ENCODE measurements at places on chromosomes 1 and 21.

- DNase-seq = no peak
These were observed 7.3 kb downstream of the OR2C3 start for GRCh38 chr1:247528812-247529474.

- DNase-seq = peak; percentile 13
These were observed 465.7 kb downstream of the USP25 start for GRCh38 chr21:16195538-16195910.

DNA sequence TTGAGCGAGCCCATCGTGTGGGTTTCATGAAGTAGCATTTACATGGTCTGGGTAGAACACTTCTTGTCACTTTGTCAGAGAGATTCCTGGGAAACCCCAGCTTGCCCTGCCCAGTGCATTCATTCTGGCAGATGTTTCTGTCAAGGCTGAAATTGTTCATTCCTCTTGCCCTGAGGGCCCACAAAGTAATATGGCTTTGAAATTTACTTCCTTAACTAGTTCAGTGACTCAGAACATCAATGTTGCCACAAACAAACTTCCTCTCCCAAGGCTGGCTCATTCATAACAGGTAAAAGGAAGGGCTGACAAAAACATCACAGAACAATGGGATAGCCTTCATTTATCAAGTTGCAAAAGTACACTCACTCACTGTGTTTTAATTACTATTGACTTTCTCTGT, 5.0 kb upstream of the KIAA0040 start:
- peak; percentile 27 for DNase-seq

GRCh38 chr21:23811805-23812204, 1795.5 kb downstream of the MRPL39 start:
- peak; percentile 60 for DNase-seq

- peak; percentile 83 for DNase-seq
These were observed 5.7 kb upstream of the ZNF683 start for GRCh38 chr1:26378088-26378878.

DNA sequence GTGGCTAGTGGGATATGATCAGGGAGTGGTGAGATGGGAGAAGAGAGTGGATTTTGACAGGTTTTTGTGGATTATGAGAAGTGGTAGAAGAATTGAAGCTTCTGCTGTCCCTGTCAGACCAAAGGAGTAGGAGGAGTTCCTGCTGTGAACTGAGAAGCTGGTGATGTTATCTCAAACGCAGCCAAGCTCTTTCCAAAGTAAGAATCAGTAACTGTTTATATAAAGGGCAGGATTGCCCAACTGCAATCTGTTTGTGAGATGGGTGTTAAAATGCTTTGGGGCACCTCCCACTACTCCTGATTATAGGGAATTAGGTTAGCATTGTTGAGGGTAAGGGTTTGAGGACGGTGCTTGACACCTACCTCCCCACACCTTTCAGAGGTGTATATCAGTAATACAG, 60.5 kb upstream of the USP25 start:
- no peak for DNase-seq

- DNase-seq = no peak
These were observed 294.9 kb upstream of the DEPDC1 start for GRCh38 chr1:68791800-68792199.

GRCh38 chr1:199124351-199124750, 485.5 kb downstream of the PTPRC start:
- no peak for DNase-seq

DNA sequence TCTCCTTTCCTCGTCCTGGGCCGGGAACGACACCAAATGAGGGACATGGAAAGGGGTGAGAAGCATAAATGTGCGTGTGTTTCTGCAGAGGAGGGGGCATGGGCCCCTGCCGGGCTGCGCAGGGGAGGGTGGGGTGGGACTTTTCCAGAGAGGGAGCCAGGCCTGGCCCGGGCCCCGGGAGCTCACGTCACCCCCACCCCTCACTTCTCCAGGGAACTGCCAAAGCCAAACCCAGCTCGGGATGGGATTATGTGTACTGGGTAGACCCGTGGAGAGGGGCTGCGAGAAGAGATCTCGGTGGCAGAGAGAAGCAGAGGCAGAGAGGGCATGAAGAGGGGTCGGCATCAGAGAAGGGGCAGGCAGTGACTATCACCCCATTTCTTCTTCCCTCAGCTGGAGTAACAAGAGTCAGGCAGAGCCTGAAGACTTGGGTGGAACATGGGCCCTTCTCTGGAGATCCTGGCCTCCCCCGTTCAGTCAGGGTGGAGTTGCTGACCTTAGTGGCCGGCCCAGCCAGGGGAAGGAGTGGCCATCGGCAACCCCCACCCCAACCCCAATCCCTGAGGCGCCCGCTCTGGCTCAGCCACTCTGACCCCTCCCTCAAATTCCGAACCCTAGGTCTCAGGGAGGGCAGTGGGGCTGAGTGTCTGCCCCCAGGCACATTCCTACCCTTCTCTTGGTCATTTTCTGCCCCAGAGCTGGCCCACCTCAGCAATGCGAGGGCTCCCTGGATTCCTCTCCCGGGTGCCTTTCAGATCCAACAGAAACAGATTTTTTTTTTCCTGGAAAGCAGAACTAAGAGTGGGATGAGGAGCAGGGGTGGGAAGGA, 1.2 kb downstream of the ADAMTSL4 start:
- DNase-seq = no peak

GRCh38 chr1:8813016-8813763, 4.2 kb downstream of the RERE start:
- no peak for DNase-seq

GRCh38 chr1:32485554-32486255, 20.8 kb downstream of the ZBTB8B start:
- DNase-seq = no peak

DNA sequence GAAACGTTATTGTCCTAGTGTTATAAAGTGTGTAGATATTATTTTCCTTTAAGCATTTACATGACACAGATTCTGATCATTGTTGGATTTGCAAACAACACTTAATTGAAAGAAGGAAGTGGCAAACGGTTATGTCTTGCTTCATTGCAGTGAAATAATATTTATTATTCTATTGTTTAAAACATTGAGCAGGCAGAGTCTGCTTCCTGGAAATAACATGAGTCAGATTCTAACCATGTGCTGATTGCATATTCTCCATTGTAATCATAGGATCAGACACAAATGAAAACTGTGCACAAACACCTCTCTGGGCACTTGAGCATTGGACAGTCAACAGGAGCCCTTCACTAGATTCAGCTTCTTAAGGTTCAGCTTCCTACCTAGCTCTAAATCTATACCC, 46.8 kb upstream of the USP25 start:
- no peak for DNase-seq

GRCh38 chr1:53050310-53050709, 11.7 kb upstream of the PODN start:
- DNase-seq = no peak

DNA sequence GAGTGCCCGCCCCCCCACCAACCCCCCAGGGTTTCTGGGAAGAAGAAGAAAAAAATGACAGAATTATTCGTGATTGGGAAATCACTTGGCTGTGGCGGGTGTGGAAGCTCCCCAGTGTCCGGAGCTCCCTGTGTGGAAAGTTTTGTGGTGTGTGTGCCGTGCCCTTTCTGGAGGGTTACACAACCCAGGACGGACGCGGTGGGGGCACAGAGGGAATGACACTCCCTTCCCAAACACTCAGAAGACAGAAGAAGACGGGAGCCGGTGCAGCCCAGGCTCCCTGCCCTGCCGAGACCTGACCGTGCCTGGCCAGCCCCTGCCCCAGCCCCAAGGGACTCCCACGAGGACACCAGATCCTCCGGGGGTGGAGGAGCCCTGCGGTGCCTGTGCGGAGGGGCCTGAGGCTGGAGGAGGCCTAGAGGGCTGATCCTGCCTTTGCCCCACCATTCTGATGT, 33.0 kb upstream of the ADARB1 start:
- no peak for DNase-seq

GRCh38 chr1:100988121-100988520, 37.5 kb downstream of the DPH5 start:
- no peak for DNase-seq

- DNase-seq = no peak
These were observed 74.5 kb downstream of the MRPL37 start for GRCh38 chr1:54274448-54274847.

DNA sequence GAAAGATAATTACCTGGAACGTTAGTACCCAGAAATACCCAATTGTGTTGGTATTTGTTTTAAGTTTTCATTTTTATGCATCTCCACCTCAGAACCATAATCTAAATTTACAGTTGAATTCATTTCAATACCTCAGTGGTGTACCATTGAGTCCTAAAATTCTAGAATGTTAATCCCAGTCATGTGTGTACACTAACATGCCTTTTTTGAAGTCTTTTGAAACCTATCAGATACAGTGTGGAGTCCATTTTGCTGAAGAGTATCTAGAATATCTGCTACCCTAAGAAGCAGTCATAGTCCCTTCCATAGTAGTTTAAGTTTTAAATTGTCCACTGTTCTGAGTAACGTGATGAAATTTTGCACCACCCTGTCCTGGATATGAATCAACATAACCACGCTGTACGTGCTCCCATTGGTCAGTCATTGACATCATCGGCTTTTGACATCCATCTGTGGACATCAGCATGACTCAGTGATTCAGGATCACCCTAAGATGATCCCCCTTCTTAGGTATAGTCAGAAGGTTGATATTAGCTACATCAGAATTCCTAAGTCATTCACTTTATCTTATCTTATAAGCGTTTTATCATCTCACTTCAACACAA, 7.5 kb upstream of the ASH1L start:
- DNase-seq = no peak

DNA sequence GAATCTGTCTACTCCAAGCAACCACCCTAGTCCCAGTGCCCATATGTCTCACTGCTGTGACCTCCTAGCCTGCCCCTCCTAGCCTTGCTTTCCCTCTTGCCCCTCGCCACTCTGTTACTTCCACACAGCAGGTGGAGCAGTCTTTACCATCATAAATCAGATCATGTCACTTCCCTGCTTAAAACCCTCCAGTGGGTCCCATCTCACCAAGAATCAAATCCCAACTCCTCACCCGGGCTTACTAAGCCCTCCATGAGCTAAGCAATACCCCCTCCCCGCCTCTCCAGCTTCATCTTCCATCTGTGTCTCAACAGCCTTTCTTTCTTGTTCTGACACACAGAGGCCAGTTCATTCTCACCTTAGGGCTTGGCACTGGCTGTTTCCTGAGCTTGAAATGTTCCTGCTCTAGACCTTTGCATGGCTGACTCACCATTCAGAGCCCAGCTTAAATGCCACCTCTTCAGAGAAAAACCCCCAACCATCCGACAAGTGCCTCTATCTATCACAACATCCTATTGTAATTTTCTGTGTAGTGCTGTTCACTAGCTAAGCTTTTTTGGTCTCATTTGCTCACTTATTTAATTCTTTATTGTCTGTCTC, 22.3 kb downstream of the KNCN start:
- no peak for DNase-seq

GRCh38 chr21:36186506-36187399, 30.1 kb downstream of the DOP1B start:
- DNase-seq = no peak

GRCh38 chr1:26290882-26291261, 11.0 kb downstream of the SH3BGRL3 start:
- DNase-seq = no peak

DNA sequence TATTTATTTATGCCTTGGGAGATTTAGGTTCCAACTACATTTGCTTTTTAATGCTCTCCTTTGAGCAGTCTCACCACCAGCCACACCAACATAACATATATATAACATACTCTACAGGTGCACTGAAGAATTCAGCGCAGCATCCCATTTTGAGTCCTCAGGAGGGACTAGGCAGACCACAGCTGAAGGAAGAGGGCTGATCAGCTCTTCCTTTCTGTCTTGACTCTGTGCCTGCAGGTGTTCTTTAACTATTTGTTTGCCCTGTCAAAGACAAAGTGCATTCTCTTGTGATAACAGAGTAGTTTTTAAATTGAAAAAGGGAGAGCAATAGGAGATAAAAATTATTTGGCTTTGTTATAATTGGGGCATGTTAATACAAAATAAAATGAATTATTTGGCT, 17.0 kb downstream of the HIPK1 start:
- no peak for DNase-seq

DNA sequence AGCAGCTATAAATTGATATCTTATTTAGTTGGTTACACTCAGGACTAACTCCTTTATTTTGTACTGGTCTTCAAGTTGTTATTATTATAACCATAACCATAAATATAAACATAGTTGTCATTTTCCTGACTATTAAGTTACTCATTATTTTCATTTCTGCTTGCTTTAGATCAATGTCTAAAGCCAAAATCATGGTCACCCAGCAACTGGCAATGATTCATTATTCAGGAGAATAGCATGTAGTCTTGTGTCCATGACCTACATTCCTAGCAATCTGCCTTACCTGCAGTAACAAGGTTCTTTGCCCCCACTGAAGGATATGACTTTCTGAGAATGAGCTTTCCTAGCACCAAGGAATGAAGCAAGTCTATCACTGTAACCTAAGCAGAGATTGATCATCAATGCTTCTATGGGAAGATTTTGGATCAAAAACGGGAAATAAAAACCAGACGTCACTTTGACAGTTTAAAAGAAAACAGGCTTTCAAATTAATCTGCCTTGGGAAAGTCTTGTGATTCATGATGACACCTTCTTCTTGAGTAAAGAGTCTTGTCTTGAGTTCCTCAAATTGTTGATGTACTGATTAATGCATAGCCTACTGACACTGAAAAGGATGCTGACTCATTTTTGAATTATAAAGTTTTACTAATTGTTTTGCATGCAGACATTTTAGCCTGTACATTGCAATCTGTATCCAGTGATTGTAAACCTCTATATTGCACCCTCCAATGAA, 203.3 kb upstream of the IVNS1ABP start:
- no peak for DNase-seq

DNA sequence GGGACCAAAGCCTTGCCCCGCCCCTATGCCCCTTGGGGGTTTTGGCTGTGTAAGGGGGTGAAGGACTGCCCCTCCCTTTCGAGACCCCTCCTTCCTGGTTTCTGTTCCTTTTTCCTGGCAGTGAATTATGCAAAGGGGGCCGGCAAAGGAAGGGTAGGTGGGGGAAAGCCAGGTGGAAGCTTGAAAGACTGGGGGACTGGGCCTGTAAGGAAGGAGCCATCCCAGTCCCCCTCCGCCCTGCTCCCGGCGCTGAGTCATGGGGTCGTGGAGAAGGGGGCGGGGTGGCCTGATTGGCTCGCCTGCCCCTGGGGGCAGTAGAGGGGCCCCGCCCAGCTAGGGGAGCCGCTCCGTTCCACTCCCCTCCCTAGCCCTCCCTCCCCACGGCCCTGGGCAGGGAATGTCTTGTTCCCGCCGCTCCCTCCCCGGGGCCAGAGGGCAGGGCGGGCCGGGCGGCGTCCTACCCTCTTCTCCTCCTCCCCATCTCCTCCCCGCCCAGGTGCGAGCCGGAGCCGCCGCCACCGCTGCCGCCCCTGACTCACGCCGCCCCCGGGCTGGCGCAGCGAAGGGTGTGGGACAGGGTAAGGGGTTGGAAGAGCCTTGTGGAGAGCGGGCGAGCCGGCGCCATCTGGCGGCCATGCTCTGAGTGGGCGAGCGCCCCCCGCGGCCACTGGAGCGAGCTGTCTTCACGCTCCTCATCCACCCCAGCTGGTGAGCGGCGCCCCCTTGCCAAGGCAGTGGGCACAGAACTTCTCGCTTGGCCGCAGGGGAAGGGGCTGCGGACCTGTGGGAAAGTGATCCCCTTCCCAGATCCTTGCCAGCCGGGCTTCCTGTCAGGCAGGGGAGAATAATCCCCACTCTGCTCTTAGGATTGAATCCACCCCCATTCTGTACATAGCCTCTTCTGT, 14.7 kb downstream of the ZBTB7B start:
- DNase-seq = peak; percentile 67
